ENCODE measurements at places on chromosomes 11 and 22. TPM values are rescaled to one million over a fixed set of nuclear protein-coding genes. Genes with fewer than 3 reads are reported as not detected.

The C11orf97 gene
- not detected for polyA plus RNA-seq

The ARHGAP8 gene
- polyA plus RNA-seq = not detected

The OOSP3 gene
- polyA plus RNA-seq = not detected

The OR52H1 gene
- not detected for polyA plus RNA-seq

The FXYD2 gene
- not detected for polyA plus RNA-seq

The LMO2 gene
- 11.4 TPM for polyA plus RNA-seq

The RTN4R gene
- 2.7 TPM for polyA plus RNA-seq

The B3GAT1 gene
- polyA plus RNA-seq = 24.6 TPM

The LGR4 gene
- 137 TPM for polyA plus RNA-seq

The VPREB1 gene
- polyA plus RNA-seq = not detected

The TSGA10IP gene
- 0.73 TPM for polyA plus RNA-seq

The SWAP70 gene
- 0.74 TPM for polyA plus RNA-seq

The LRRC4C gene
- polyA plus RNA-seq = 23.1 TPM

The OAF gene
- polyA plus RNA-seq = not detected

The CNTN5 gene
- 5.8 TPM for polyA plus RNA-seq

The OR6T1 gene
- not detected for polyA plus RNA-seq

The NOX4 gene
- polyA plus RNA-seq = not detected

The DCHS1 gene
- 0.12 TPM for polyA plus RNA-seq

The BAIAP2L2 gene
- polyA plus RNA-seq = not detected

The MS4A6E gene
- not detected for polyA plus RNA-seq

The NCF4 gene
- 1.2 TPM for polyA plus RNA-seq

The RFPL3 gene
- not detected for polyA plus RNA-seq

The SCGB2A2 gene
- not detected for polyA plus RNA-seq

The SEPTIN5 gene
- 10.5 TPM for polyA plus RNA-seq

The GDPD4 gene
- polyA plus RNA-seq = not detected

The CSKMT gene
- 5.4 TPM for polyA plus RNA-seq

The SYNGR1 gene
- 16.2 TPM for polyA plus RNA-seq

The GALNT18 gene
- 81.2 TPM for polyA plus RNA-seq
